ENCODE measurements at places on chromosomes 7 and 10. TPM values are rescaled to one million over a fixed set of nuclear protein-coding genes. Genes with fewer than 3 reads are reported as not detected.

Gene MSMB
- not detected for polyA plus RNA-seq

Gene NPFFR1
- polyA plus RNA-seq, result 0.13 TPM

Gene FAM25G
- not detected for polyA plus RNA-seq

Gene LIPF
- not detected for polyA plus RNA-seq

Gene ZNF488
- not detected for polyA plus RNA-seq

Gene ADIRF
- 3.3 TPM for polyA plus RNA-seq
